AG09309 (cell line): ENCODE measurements at places on chromosomes 3 and 15.

GRCh38 chr15:71049706-71050422 is 65.4 kb upstream of the THSD4 start:
- no peak for DNase-seq

DNA sequence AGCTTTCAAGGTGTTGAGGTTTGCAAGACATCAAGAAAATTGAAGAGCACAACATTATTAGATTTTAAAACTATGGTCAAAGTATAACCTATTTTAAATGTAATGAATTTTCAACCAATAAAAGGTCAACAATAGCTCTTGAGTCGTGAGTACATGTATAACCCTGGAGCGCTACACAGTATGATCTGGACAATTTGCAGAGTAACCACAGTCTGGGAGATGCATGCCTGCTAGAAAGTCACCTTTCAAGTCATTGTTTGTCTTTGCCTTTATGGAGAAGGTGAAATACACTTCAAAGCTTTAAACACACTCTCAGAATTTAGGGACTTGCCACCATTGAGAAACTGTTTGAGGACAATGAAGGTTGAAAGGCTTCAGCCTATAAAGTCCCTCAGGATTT is 112.6 kb upstream of the ALCAM start:
- DNase-seq, result no peak

DNA sequence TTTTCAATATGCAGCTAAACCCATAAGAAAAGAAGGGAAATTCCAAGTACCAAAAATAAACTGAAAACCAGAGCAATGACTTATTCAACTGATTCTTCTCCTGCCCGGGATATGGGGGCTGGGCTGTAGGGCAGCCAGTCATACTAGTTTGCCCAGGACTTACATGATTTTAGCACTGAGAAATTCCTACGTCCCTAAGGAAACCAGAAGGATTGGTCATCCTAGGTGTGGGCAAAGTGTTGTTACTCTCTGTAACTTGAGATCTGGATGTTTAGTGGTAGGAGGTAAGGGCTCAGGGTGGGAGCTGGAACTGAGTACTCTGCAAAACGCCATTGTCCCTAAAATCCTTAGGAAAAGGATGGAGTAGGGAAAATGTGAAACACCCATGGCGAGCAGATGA is 1.2 kb upstream of the DAZL start:
- no peak for DNase-seq

DNA sequence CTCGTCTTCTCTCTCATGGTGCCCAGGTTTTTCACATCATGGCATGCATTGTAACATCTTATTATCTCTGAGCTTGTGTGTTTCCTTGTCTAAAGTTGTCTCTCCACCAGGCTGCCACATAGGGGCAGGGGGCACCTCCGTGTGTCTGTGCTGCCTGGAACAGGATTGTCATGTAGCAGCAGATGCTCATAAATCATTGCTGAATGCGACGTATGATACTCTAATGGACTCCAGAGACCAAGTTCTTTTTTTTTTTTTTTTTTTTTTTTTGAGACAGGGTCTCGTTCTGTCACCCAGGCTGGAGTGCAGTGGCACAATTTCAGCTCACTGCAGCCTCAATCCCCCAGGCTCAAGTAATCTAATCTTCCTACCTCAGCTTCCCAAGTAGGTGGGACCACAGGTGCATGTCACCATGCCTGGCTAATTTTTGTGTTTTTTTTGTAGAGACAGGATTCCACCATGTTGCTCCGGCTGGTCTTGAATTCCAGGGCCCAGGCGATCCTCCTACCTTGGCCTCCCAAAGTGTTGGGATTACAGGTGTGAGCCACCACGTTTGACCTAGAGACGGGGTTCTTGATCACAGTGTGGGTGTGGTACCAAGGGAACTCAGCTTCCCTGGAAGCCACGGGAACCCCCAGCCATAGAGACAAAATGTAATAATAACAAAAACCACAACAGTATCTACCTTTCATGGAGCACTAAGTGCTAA is 4.7 kb upstream of the DNASE1L3 start:
- DNase-seq, result no peak

GRCh38 chr3:172107403-172107802 is 68.0 kb downstream of the FNDC3B start:
- no peak for DNase-seq

DNA sequence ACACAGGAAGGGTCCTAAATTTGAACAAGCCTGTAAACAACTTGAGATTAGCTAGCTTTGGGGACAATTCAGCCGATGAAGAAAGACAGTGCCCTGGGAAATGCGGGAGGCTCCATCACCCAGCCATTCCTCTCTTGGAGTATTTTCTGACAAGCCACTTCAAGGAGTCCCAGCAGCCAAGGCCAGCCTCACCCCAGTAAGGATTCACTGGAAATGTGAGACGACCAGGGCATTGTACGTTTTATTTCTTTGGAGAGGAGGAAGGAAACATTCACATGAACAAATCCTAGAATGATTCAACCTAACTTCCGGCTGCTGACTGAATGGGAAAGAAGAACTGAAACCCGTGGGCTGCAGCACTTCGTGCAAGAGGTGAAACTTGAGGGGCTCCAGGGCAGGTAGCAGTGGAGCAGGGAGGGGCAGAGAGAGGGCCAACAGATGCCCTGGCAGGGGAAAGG is 116.4 kb upstream of the ARHGEF3 start:
- DNase-seq, result no peak

DNA sequence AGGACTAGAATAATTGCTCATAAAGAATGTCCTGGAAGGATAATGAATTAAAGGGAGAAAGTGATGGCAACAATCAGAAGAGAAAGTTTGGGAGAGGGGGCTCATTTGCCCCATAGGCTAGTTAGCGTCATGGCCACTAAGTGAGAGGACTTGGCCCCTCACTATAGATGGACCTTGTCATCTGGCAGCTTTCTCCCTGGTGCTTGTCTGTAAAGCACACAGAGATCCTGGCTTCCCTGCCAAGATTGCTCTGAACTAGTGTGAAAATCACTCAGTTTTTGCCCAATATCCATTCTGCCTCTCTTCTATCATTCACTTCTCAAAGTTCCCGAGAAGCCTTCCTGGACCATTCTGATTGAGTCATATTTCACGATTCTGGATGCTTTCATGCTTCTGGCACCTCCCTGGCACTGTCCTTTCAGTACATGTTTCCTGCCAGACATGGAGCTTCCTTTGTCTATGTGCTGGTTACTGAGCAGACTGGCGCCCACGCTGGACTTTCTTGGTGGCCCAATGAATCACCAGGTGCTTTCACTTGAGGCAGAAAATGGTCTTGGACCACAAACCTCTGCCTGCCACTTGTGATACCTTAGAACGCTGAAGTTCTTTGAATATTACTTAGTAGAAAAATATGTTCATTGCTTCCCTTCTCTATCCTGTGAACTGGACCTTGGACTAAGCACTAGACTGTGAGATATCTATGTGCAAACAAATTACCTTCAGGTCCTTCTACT is 709.6 kb upstream of the CFAP20DC start:
- no peak for DNase-seq

DNA sequence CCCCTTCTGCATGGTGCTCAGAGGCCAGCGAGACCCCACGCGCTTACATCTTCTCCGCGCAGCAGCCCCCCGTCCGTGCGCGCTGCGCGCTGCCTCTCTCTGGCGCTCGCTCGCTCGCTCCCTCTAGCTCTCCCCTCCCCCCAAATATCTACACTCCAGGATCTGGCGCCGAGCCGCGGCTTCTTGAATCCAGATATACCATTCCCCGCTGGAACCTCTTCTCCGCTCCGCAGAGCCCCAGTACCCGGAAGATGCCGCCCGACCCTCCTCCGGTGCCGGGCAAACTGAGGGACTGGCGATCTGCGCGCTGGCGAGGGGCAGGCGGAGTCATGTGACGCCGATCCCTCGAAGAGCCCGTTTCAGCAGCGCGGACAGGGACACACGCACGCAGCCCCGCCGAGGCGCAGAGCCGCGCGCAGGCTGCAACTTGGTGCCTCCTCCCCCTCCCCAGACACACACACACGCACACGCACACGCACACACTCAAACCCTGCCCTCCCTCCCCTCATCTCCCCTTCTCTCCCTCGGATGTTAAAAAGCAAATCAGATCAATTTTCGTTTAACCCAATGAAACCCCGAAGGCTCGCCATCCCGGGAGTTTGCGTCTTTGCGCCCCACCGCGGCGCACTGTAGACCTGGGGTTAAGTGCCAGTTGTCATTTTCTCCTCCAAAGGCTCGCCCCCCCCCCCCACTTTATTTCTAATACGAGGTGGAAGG is at the start of gene RASGRF1:
Gene RASGRF1, minus strand, starts transcription at position 294 of the 717 bp plus-strand sequence. Its CDS starts 282 bp downstream, at position 12.
- no peak for DNase-seq

DNA sequence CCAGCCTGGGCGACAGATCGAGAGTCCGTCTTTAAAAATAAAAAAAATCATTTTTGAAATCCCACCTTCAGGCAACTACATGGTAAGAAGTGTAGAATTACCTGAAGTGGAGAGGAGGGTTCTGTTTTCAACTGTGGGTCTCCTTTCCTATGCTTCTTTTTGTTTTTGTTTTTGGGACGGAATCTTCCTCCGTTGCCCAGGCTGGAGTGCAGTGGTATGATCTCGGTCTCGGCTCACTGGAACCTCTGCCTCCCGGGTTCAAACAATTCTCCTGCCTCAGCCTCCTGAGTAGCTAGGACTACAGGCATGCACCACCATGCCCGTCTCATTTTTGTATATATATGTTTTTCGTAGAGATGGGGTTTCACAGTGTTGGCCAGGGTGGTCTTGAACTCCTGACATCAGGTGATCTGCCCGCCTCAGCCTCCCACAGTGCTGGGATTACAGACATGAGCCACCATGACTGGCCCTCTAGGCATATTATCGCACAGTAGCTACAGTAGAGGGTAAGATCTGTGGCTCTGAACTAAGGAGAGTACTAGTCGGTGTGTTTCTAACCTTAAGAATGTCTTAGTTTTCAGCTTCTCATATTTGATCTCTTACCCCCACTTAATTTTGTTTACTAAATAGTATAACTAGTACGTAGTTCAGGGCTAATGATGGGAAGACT is 8.5 kb downstream of the EBLN2 start:
- DNase-seq, result no peak

DNA sequence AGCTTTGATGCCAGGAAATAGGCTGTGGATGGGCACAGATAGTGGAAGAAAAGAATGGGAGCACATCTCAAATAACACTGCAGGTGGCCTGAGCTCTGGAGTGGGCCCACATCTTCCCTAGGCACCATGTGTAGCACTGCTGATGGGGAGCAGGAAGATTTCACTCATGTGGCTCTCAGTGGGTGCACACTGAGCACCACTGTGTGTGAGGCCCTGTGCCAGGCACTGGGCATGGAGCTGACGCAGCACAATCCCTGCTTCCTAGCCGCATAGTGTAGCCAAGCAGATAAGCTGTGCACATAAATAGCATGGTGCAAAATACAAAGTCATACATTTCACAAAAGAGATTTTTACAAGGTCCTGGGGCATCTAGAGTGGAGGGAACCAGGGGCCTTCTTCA is 101.6 kb downstream of the MOBP start:
- DNase-seq, result no peak

DNA sequence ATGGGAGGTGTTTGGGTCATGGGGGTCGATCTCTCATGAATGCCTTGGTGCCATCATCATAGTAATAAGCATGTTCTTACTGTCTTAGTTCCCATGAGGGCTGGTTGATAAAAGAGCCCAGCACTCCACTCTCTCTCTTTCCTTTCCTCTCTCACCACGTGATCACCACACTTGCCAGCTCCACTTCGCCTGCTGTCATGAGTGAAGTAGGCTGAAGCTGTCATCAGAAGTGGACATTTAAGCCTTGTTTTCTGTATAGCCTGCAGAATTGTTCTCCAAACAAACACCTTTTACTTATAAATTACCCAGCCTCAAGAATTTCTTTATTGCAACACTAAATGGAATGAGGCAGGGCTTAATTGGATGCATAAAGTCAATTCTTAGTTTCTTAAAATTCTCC is 6.1 kb downstream of the OR5H1 start:
- DNase-seq, result no peak

- peak; percentile 84 for DNase-seq
Observed at GRCh38 chr15:90099868-90100831, 2.1 kb downstream of the IDH2 start.

GRCh38 chr3:50617911-50618481 is 1.0 kb downstream of the MAPKAPK3 start:
- DNase-seq, result no peak

DNA sequence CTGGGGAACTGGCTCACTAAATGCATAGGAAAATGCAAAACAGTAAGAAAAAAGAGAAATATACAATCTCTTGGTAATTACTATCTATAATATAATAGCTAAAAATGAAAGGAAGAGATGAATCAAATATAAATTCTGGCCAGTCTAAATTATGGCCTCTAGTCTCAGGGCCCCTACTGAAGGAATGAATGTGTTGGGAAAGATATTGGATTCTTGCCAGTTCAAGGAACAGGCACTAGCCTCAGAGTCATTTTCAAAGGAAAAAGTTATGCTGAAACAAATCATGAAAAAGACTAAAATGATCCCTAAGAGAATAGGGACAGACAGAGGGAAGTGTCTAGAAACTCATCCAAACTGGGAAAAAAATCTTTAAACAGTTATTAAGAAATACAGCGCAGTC is 62.4 kb downstream of the C3orf80 start:
- DNase-seq, result no peak

DNA sequence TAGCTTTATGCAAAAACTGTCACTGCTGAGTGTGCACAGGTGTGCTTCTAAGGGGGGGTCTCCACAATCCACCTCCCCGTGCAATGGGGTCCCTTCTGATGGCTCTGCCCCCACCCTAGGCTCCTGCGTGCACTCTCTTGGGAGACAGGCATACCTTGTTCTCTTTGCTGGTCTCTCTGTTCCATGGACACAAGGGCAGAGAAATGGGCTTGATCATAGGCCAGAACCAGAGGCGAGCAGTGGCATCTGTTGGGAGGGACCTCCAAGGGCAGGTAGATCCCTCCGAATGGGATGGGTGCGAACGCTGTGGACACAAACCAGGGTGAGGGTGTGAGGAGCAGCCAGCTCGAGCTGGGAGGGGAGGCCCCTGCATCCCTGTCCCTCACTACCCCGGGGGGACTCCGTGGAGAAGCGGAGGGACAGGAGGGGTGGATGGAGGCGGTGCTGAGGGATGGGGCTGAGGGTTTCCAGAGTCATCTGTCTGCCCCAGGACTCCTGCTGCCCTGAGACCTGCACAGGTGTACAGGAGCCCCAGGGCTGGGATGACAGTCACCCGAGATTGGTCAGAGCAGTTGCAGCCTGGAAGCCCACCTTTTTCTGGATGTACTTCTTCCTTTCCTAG is 175.0 kb downstream of the KLF13 start:
- no peak for DNase-seq

GRCh38 chr3:10957976-10958749 is 34.4 kb upstream of the SLC6A1 start:
- DNase-seq, result no peak

DNA sequence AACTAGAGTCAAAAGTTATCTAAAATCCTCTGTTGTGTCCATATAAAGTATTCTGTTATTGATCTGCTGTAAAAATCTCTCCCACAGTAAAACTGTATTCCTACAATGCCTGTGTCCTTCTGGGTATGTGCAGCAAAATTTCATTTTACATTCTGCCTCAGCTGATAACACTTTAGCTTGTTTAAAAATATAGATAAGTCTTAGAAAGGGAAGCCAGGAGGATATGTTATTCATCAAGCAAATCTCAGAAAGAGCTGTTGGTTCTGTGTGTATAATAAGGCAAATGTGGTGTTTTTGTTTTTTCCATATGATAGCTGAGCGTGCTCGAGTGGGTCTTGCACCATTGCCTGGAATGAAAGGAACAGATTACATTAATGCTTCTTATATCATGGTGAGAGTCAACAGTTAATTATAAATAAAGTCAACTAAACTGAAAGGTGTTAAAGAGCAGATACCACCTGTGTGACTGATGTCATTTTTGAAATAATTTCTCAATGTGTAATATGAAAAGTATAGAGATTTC is 96.6 kb downstream of the FEZF2 start:
- DNase-seq, result no peak
